KG1 (cell line): ENCODE measurements at places on chromosomes 13 and 19.
A peak's percentile ranks its signal among the peaks of the same experiment; 100 is the strongest.

- peak; percentile 27 for DNase-seq
Observed at GRCh38 chr13:69292789-69293425, 814.7 kb upstream of the ATXN8OS start.

DNA sequence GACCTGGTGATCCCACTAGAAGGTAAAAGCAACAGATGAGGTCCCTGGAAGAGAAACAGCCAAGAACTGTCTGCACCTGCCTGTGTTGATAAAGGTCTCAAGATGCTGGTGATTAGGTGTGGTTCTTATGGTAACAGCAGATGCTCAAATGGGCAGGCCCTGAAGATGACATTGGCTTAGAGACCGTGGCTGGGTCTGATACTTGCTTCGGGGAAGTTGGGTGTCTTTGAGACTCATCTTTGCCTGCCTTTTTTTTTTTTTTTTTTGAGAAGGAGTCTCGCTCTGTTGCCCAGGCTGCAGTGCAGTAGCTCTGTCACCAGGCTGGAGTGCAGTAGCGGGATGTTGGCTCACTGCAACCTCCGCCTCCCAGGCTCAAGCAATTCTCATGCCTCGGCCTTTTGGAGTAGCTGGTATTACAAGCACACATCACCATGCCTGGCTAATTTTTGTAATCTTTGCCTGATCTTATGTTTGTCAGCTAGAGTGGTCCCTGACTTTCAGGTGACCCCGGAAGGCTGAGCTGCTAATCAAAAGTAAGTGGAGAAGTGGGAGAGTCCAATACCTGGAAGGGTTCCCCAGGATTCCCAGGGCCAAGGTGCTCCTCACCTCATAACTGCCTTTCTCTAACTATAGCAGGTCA is 7.9 kb downstream of the SLC25A23 start:
- DNase-seq = no peak

GRCh38 chr19:49812452-49812996 is 568 bp downstream of the FUZ start:
- no peak for DNase-seq

DNA sequence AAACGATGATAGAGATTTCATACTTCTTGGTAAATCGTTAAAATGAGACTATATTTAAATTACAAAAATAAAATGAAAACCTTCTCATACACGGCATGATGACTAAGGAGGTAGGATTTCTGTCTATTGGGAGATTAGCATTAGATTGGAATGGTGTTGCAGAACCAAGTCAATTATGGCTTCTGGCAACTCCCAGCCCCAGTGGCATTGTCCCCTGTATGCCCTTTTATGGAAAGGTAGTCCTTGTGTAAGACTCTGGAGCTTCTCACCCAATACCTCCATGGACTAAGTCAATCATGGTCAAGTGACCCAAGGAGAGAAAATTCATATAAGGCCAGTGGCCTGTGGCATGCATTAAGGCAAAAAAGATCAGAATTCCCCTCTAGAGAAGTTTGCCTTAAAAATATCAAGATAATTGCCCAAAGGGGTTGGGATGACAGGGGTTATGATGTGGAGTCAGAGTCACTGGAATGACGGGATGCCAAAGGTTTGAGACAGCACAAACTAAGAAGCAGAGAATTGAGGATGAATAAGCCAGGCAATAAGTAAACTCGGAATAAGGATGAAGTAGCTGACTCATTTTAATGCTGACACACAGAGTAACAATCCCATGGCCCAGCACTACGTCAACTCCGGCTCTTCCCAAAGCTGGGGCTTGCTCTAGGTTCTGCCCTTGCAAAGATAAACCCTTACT is 57.8 kb upstream of the POSTN start:
- DNase-seq = no peak

- DNase-seq = no peak
Observed at GRCh38 chr13:84705982-84706710, 823.9 kb upstream of the SLITRK1 start.

DNA sequence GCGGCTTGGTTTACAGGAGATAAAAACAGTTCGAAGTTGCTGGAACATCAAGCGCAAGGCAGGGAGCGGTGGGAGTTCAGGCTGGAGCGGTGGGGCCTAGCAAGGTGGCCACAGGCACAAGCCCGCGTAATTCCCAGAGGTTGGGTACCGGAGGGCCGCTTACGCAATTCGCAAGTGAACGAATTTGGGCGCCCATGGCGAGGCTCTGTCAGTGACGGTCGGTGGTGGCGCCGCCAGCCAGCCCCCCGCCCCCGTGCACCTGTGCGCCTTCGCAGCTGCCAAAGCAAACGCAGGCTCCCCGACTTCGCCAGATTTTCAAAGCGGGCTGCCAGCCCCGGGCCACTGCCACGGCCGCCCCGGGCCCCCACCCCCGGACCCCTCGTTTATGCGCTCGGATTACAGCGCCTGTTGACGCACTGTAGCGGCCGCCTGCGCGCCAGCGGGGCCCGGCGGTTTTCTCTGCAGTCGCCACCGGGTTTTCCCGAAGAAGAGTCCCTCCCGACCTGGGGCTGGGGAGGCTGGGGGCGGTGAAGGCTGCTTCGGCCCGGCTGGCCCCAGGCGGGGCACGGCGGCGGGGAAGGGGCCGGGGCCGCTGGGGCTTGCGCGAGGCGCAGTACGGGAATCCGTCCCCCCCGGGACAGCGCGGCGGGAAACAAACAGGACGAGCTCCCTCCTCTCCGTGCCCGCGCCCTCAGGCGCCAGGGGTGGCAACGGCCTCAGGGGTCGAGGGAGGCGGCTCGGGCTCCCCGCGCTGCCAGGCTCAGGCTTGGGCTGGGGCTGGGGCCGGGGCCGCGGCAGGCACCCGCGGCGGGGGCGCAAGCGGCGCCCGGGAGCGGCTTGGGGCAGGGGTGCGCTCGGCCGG is 709 bp downstream of the N4BP2L1 start:
- DNase-seq = peak; percentile 57

DNA sequence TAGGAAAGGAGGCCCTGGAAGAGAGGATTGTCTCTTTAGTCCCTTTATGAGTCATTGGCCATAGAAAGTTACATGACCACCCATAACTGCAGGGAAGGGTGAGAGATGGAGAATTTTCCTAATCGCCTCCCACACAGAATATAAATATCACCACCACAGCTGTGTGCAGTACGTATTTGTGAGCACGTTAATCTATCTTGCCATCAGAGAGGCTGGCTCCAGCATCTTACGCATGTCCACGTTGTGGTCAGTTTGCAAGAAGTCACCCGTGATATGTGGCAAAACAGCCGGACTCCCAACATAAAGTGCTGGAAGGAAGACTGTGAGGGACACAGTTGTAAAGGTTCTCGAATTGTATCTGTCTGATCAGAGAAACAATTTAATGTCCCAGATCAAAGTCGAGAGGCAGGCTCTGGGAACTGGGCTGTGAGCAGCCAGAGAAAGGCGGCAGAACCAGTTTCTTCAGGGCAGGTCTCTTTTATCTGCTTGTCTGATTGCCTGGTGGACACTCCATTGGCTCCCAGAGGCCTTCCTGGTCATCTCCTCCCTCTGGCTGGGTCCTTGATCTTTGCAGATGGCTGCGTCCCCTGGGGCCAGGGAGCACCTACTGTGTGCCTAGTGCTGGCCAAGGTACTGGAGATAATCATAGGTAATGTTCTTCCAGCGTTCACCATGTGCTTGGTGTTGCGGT is 74.9 kb downstream of the SIPA1L3 start:
- DNase-seq = no peak

- no peak for DNase-seq
Observed at GRCh38 chr19:29383696-29384095, 142.1 kb upstream of the VSTM2B start.

DNA sequence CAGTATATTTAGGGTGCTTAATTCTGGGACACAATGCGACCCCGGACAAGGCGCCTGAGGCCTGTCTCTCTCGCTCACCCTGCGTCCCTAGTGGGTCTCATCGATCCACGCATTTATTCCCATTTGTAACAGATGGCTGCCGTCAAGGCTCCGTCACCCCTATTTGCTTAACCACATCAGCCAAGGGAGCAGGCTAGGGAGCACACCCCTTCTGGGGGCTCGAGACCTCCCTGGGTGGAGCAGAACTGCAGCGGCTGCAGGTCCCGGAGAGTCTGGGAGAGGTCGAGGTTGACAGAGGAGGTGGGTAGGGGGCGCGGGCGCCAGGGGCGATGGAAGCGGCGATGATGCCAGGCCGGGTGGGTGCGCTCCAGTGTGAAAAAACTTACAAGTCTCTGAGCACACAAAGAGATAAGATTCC is 507 bp downstream of the ALG5 start:
- no peak for DNase-seq

- DNase-seq = peak; percentile 11
Observed at GRCh38 chr13:82506805-82507414, 1375.4 kb downstream of the SLITRK1 start.

DNA sequence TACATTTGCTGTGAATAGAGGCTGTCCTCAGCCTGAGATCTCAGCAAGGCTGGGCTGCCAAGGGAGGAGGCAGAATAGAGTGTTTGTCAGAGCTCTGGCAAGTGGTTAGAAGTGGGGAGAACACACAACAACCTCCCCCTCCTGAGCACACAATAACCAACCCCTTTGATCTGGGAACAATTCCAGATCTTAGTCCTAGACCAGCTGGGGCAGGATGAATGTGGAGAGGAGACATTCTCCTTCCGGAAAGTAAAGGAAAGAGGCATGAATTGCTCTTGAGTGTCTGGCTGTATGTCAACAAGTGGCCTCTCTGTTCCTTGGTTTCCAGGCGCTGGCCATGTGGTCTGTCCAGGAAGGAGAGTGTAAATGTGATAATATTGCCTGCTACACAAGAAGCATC is 114.9 kb upstream of the TMTC4 start:
- DNase-seq = no peak

GRCh38 chr13:73809561-73809960 is 324.6 kb downstream of the KLF12 start:
- DNase-seq = no peak

- no peak for DNase-seq
Observed at GRCh38 chr13:21463424-21463823, 4.3 kb upstream of the ZDHHC20 start.

DNA sequence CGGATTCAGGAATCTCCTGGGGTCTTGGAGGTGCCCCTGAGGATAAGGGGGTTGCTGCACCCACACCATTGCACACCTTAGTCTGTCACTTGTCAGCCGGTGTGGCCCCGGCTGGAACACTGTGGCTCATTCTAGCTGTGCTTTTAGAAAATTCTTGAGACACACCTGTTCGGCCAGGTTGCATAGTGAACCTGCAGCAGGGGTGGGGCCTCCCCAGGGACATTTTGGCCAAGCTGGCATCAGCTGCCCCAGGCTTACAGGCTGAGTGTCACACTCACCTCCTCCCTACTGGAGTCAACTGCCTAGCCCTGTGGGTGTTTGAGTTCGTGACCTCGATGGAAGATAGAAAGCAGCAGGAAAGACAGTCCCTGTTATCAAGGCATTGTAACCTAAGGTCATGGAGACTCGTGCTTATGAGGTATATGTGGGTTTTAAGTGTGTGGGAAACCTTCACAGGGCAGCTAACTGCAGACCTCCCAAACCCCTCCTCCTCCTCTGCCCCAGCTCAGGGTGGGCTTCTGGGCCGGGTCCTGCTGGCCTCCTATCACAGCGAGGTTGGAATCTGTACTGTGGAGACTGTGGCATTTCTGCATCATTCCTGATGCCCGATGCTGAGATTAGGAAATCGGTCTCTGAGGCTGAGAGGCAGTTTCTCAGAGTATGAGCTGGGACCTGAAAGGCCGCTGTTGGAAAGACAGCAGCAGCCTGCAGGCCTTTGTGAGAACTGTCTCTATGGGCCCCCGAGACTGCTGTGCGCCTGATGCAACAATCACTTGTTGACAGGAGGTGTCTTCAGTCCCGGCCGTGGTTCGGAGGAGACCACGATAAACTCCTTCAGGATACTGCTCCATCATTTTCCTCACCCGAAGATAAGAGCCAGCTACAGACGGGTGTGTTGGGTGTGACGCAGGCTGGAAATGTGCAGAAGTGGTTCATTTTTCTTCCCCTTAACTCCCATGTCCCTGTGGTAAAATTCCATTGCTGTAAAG is 72.2 kb downstream of the ATP11A start:
- no peak for DNase-seq

DNA sequence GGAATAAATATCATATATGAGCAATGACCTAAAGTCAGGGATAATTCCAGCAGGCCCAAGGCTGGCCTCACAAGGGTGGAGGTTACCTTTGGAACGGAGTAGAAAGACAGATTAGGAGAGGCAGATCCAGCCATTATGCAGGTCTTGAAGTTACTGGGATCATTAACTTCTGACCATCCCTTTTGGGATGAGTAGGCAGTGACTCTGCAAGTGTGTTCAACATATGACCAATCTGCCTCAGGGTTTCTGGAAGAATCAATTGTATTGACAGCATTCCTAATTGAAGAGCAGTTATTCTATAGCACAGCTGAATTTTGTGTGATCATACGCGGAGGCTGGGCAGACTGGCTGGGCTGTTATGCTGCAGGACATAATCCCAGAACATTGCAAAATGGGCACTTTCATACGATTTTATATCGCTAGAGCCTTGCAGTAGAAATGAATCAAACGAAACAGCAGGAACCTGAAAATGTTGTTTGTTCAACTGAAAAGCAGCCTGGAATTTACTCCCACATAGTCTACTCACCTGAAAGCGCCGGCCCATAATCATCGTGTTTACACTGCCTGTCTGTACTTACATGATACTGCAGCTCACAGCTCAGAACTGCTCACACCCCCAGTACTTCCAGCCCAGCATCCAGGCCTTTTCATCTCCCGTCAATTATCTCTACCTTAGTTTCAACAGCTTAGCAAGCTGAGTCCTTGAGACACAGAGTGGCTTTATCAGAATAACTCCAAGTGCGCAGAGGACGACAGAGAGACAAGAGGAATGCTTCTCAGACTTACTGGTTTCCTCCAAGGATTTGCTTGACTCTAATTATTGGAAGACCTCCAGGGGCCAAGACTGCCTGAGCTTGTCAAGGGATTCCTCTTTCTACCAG is 556.1 kb downstream of the EFNB2 start:
- DNase-seq = no peak

GRCh38 chr19:10861103-10861651 is 10.2 kb upstream of the CARM1 start:
- no peak for DNase-seq
